ENCODE measurements at places on chromosomes 3 and 15. TPM values are rescaled to one million over a fixed set of nuclear protein-coding genes. Genes with fewer than 3 reads are reported as not detected.

DNA sequence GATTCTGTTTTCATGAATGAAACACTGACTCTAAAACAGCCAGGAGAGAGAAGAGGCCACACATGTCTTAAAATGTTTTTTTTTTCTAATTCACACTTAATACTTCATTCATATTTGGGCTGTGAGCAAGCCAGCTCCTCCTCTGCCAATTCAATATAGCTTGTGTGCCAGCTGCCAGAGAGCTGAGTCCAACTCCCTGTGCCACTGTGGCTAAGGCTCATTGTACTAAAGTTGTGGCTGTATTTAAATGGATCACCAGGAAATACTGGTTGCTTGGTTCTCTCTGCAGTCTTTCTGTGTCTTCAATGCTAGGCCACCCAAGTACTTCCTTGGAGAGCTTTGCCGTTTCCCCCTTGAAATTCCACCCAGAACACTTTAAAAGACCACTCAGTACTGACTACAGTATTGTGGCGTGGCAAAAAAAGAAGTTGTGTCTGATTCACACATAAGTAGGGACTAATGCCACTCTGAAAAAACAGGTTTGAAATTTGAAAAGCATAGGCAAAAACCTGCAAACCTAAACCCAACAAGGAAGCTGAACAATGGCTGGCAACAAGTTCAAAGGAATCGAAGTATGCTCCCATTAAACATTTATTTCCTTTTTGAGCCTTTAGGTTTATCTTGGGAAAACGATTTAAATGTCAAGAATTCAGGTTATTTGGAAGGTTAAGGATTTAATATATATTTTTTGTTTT lies 524.7 kb downstream of the DIPK2A start:
- DNase-seq = no peak

- DNase-seq = no peak
These were observed 108.4 kb downstream of the MEGF11 start for GRCh38 chr15:66144978-66145725.

- DNase-seq = peak; percentile 34
These were observed 37.4 kb downstream of the CPN2 start for GRCh38 chr3:194313560-194314387.

DNA sequence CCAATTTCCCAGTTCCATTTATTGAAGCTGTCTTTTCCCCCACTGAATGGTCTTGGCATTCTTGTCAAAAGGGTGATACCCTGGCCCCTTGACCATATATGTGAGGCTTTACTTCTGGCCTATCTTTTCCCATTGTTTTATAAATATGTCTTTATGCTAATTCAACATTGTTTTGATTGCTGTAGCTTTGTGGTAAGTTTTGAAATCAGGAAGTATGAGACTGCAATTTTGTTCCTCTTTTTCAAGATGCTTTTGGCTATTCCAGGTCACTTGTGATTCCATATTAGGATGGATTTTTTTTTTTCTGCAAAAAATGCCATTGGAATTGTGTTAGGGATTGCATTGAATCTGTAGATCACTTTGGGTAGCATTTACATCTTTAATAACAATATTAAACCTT lies 141.2 kb upstream of the MANF start:
- DNase-seq = no peak

Gene BFSP2
- total RNA-seq = not detected

Gene SYNPR
- not detected for total RNA-seq

Gene ELL3
- 7.0 TPM for total RNA-seq

GRCh38 chr3:72991522-72991921 lies 5.1 kb upstream of the PPP4R2 start:
- no peak for DNase-seq

Gene CHRNA3
- total RNA-seq = not detected

DNA sequence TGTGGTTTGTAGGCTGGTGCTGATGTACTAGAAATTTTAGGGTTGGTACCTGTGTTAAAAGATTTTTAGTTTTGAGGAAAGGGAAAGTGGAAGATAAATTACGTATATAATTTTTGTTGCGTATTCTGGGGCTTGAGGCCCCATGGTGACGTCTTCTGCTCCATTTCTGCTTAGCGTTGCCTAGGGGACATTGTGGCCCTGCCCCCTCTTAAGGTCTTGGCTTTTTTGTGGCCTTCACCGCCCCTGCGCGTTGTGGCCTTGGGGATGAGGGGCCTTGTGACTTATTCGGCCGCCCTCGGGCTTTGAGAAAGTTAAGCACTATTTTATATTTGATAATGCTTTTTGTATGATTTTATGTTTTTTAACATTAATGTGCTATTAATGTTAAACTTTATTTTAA lies 182.0 kb downstream of the KLF13 start:
- no peak for DNase-seq

Gene ACOX2
- total RNA-seq = 2.8 TPM

GRCh38 chr3:169604118-169604517 lies 59.4 kb downstream of the MECOM start:
- DNase-seq = no peak

GRCh38 chr3:160546727-160547126 lies 18.6 kb downstream of the KPNA4 start:
- DNase-seq = no peak

Gene GPR160
- total RNA-seq = 11.1 TPM

DNA sequence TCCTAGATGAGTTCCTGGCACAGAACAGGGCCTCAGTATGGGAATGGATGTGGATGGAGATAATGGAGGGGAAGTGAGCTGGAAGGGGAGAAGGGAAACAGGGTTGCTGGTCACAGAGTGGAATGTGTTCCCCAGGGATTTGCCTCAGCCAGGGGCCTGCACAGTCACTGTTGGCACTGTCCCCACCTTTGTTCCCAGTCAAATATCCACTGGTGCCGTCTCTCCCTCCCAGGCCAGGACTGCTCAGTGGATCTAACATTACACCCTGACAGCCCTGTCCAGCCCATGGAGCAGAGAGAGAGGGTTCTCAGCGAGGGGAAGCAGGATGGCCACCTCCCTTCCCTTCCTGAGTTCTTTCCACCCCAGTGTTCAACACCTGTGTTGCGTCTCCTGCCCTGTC lies 1.5 kb upstream of the PPP1R2 start:
- DNase-seq = no peak

Gene CCR3
- 3.1 TPM for total RNA-seq

Gene GREM1
- total RNA-seq = 0.48 TPM

GRCh38 chr15:44087578-44088465 lies 107.2 kb downstream of the FRMD5 start:
- peak; percentile 73 for DNase-seq

GRCh38 chr15:89003865-89004725 lies 84.2 kb upstream of the ABHD2 start:
- DNase-seq = no peak

Measured in PC-9 (cell line).